ENCODE measurements at places on chromosomes 3 and 15.

- no peak for DNase-seq
Measured at GRCh38 chr3:73685061-73685460, 60.3 kb upstream of the PDZRN3 start.

DNA sequence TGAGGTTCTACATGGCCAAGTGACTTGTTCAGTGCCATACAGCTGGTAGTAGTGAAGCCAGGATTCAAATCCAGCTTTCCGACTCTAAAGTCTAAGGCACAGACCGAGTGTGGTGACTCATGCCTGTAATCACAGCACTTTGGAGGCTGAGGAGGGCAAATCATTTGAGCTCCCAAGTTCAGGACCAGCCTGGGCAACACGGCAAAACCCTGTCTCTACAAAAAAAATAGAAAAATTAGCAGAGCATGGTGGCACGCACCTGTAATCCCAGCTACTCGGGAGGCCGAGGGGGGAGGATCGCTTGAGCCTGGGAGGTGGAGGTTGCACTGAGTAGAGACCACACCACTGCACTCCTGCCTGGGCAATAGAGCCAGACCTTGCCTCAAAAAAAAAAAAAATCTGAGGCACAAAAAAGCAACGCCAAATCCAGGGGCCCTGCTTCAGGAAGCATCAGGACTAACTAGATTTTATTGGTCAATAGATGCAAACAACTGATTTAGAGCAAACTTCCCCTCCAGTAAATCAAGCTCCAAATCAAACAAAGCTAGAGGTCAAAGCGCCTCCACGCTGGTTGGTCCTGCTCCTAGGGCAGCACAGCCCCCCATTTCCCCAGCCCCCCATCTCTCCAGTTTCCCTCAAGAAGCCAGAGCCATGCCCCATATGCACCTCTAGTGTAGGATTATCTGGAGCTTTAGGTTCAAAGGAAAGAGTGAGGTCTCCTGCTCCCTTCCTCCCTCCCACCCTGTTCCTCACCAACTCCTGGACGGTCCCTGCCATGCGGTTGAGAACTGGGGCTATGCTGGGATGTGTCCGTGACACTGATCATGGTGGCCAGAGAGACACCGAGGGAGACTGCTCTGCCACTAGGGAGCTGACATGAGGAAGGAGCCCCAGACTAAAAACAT lies 2.9 kb upstream of the TNK2 start:
- DNase-seq = no peak

GRCh38 chr3:130849091-130849552 lies 44.8 kb upstream of the ATP2C1 start:
- no peak for DNase-seq

- DNase-seq = no peak
Measured at GRCh38 chr3:124592658-124593441, 137.4 kb upstream of the UMPS start.

DNA sequence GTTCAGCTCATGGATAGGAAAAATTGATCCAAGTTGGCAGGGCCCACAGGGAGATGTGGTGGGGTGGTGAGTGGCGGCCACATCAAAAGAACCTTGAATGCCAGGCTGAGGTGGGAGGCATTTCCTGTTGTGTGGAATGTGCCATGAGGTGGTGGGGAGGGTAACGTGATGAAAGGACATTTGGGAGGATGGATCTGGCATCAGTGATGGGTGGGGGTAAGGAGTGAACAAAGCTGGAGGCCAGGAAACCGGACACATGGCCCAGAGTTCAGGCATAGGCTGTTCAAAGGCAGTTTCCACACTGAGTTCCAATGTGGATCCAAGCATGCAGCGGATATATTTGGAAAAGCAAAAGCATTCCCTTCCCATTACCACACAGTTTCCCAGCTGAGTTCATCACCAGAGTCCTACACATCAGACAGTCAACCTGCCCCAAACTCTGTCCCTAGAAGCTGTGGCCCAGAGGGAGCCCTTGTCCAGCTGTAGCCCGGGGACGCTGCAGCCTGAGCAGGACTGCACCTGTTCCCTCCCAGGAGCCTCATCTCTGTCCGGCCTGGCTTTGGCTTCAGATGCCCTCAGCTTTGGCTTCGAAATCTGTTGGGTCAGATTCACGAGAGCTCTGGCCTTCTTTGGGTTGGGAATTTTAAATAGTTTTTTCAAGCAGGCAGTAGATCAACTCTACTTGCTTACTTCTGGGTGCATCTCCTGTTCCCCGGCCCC lies 37.8 kb upstream of the GOLGA6B start:
- DNase-seq = no peak

DNA sequence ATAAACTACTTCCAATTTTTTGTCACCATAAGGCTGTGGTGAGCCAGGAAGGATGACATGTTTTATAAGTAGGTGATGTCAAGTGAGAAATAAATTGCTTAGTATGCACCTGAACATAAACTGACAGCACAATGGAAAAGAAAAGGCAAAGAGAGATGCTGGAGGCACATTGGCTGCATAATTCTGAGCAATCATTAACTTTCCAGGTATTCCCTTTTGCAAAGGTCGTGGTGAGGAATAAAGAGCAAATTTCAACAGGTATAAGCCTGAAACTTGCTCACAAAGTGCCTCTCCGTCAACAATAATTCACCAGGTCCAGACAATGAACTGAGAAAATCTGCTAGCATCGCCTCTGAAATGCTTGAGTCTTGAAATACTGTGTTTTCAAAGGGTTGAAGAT lies 48.2 kb downstream of the ITGB5 start:
- DNase-seq = no peak

GRCh38 chr3:196757876-196758739 lies 18.5 kb downstream of the PAK2 start:
- DNase-seq = peak; percentile 52

- no peak for DNase-seq
Measured at GRCh38 chr15:73141216-73141900, 89.1 kb downstream of the NEO1 start.

GRCh38 chr15:70507772-70508371 lies 255.5 kb downstream of the UACA start:
- DNase-seq = no peak

DNA sequence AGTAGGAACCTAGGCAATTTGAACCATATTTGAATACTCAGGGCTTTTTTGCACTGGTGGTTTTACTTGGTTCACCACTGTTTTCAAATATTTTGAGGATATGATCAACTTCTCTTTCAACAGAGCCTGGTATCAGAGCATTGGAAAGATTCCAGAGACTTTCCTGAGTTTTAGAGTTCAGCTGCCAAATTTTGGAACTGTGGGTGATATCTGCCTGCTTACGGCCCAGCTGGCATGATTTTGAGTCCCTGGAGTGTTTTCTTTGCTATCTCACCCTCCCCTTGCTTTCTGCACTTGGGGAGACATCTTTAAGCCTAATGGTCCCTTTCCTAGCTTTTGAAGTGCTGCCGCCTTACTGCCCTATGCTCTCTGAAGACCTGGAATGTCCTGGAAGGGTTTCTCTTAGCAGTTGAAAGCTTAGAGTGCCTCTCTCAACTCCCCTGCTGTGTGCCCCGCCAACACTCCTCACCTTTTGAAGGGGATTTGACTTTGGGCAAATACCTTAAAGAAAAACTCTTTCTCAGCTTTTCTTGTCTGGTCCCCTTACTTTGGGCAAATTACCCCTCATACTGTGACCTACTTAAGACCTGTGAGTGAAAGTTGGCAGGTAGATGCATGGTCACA lies 539.1 kb downstream of the MFSD1 start:
- no peak for DNase-seq

DNA sequence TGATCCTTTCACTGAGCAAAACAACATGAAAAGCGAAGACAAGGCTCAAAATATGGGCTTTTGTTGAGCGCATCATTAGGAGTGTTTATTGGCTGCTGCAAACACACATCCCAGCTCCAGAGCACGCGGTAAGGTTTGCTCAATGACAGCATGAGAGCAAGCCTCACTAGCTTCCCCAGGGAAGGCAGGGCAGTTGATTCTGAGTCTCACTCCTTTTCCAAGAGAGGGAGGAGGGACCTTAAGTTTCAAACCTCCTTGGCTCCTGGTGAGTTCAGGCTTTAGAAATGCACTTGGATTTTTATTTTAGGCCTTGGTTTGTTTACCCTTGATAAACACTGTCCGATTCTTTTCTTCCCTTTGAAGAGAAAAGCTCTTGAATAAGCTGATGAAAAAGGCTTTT lies 69.1 kb upstream of the CACNA2D3 start:
- DNase-seq = no peak

GRCh38 chr3:44995142-44995770 lies 19.2 kb downstream of the EXOSC7 start:
- peak; percentile 47 for DNase-seq

GRCh38 chr3:61657689-61658088 lies 96.3 kb downstream of the PTPRG start:
- no peak for DNase-seq

DNA sequence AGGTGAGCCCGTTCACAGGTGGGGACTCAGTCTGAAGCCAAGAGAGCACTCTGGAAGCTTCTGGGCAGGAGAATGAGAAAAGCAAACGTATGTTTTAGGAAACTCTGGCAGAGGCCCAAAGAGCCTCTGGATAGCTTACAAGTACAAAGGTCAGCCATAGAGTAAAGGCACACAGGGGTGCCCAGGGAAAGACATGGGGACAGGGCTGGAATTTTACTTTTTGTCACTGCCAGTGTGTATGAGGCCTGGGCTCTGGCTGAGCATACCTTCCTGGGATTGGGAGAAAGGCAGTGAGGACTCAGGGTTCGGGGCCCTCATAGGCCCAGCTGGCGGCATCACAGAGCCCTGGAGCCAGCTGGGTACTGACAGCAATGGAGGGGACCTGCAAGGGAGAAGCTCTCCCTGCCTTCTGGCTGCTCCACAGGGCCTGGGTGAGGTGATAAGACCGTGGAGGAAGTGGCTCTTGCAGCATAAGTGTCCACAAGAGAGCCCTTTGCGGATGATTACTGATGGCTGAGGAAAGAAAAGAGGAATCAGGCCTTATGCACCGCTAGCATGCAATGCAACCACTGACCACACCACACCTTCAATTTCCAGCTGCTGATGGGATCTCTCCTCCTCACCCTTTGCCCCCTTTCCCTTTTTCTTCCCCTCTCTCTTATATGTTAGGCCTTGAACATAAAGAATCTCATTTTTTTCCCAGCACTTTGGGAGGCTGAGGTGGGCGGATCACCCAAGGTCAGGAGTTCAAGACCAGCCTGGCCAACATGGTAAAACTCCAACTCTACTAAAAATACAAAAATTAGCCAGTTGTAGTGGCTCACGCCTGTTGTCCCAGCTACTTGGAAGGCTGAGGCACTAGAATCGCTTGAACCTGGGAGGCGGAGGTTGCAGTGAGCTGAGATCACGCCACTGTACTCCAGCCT lies 25.1 kb upstream of the BCL2L10 start:
- no peak for DNase-seq

DNA sequence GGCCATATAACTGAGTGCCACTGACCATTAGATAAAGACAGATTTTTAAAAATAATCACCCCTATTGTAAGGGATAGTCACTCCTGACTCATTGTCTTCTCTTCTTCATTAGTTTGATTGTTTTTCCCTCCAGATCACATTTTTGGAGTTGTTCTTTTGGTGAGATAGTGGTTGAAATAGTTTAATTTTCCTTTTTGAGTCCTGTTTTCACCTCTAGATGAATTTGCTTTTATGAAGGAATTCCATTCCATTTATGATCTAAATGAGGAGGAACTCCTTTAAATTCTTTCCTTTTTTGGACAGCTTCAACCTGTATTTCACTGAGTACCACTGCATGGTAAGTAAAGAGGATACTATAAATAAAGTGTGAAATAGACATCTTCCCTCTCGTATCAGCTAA lies 112.4 kb downstream of the GREM1 start:
- DNase-seq = no peak

- DNase-seq = no peak
Measured at GRCh38 chr3:182121401-182121800, 409.7 kb downstream of the SOX2 start.

- no peak for DNase-seq
Measured at GRCh38 chr15:59659366-59659765, 2.1 kb upstream of the GTF2A2 start.

- peak; percentile 27 for DNase-seq
Measured at GRCh38 chr15:40787344-40787841, 17.6 kb downstream of the C15orf62 start.

DNA sequence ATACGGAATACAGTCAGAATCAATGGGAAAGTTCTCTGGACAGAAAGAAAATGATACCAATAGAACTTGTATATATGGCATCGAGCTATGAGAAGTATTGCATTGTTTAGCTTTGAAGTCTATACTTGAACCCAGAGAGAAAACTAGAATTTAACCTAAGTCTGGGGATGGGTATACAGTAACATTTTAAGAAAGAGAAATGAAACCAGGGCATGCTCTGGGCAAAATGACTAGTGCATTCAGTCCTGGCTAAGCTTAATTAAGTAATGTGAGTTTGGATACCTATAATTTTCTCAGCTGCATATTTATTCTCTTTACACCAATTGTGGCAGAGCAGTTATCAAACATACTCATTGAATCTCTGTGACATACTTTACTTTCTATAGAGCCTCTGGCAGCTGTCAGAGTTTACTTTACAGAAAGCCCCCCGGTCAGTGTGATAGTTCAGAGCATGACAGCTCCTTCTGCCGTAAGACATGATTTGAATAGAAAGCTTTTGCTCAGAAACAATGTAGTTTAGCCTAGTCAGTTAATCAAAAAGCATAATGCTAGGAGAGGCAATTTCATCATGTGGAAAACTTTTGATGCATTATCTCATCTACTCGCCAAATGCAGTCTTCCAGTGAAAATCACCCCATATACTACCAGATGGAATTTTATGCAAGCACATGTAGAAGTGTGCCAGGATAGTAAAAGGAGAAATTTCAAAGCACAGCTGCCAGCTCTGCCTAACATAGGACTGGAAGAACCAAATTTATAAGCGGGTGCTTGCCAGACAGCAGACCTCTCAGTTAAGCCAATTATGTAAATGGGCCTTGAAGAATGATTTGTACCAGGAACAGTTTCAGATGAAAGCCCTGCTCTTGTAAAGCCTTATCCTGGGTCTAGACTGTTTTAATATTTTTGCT lies 40.7 kb downstream of the OXSM start:
- DNase-seq = no peak

- DNase-seq = peak; percentile 31
Measured at GRCh38 chr3:97927704-97928103, 44.5 kb downstream of the RIOX2 start.

DNA sequence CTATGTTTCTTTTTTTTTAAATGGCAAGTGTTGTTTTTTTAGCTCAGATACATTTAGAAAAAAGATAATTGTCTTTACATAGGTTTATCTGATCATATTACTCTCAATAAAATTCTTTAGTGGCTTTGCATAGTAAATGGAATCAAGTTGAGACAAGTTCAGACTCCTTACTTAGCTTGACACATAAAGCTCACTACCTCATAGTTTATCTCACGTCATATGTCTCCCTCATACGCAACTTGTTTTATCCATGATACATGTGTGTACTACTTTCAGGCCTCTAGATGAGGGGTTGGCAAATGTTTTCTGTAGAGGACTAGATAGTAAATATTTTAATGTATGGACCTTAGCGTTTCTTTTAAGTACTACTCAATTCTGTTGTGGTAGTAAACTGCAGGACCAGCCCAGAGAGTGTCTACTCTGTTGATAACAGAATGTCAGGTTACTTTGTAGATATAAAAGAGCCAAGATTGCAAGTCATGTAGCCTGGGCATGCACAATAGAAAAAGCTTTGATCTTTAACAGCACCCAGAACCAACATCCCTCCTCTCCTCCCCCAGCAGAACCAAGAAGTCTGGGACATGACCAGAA lies 28.2 kb upstream of the MGA start:
- no peak for DNase-seq
